ENCODE measurements at places on chromosomes 11 and 22.

DNA sequence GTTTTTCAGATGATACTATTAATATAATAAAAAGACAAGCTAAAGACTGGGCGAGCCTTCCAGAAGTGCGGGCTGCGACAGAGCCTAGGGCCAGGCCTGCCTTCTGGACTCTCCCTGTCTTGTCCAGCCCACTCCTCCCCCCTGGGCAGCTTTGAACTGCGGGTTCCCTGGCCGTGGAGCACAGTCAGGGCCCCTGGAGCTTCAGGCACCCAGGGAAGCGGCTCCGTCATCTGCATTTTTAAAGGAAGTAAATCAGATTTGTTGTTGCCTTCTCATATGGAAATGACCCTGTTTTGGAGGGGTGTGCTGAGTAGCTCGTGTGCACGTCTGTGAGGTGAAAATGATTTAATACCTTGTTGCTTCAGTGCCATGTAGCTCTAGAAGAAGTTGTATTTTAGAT lies 265.3 kb downstream of the TBC1D22A start:
- DNase-seq, result no peak

- no peak for DNase-seq
These were observed 1.3 kb upstream of the SLC25A45 start for GRCh38 chr11:65383778-65384177.

DNA sequence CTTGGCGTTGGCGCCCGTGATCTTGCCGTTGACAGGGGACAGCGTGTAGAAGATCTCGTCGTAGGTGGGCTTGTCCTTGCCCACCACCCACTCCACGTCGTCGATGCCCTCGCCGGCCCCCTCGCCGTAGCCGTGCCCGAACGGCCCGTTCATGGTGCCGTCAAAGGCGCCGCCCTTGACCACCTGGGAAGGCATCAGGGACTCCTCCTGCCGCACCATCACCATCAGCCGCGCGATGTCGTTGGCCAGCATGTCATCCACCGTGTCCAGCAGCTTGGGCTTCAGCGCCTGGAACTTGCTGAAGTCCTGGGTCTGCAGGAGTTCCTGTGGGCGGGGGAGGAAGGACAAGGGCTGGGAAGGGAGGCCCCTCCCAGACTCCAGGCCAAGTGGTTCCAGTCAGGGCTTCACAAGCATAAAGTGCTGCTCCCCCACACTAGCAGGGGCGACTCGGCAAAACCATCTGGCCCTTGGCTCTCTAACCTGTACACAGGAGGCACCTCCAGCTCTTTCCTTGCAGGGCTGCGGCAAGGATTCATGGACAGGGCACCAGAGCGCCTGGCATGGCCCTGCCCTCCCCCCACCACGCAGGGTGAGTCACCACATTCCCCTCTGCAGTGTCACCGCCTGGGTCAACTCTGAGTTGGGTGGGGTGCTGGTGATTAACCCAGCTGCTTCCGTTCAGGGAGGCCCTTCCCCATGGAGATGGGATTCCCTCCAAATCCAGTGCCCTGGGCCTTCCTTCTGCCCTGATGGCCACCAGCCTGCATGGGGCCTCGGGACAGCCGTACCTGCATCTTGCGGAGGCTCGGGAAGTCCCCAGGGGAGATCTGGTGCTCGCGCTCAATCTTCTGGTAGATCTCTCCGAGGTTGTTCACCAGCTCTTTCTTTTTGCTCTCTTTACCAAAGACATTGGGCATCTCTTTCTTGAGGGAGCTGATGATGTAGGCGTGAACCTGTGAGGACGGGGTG lies 10.4 kb upstream of the CDC42BPG start:
- no peak for DNase-seq

- DNase-seq, result peak; percentile 20
These were observed 14.4 kb downstream of the KCNJ5 start for GRCh38 chr11:128905345-128906184.

DNA sequence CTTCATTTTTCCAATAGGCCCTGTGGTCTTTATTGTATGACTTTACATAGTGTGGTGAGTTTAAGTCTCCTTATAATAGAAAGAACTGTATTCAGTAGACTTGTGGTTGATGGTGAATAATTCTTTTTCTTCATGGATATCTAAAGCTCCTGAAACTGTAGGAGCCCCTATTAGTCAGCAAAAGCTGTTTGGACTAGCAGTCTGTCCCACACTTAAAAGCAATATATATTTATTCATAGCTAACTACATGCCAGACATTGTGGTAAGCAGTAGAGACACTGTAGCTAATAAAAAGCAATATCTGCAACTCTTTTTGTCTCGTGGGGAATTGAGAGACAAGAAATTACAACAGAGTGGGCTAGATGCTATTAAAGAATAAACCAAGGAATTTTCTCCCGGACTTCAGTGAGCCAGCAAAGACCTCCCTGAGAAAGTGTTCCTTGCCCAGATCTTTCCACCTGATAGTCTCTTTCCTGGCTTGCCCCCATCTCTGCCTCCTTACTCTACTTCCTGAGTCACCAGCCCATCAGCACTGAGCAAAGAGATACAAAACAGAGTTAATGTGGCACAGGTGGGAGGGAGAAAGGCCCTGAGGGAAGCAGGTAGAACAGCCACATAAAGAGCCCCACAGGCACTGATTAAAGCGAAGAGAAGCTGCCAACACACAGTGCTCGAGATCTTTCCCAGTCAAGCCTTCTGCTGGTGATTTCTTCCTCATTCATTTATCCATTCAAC lies 1.4 kb upstream of the OR52W1 start:
- DNase-seq, result no peak

DNA sequence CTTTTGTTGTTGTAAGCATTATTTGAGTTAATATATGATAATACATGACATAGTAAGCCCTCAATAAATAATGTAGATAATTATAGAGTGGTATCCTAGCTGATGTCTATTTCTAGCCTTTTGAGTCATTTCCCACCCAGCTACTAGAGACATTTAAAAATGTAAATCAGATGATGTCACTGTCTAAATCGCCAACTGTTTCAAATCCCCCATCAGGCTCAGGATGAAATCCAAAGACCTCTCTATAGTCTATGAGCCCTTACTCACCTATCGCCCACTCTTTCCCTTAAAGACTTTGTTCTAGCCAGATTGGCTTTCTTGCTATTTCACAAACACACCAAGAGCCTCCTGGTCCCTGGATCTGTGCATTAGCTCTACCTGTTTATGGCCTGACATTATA lies 135.4 kb upstream of the PLET1 start:
- DNase-seq, result no peak

- DNase-seq, result no peak
These were observed 16.5 kb downstream of the CCND1 start for GRCh38 chr11:69657456-69657910.

GRCh38 chr11:61635304-61635703 lies 44.9 kb upstream of the DAGLA start:
- DNase-seq, result no peak

- no peak for DNase-seq
These were observed 7.9 kb upstream of the DTX4 start for GRCh38 chr11:59164028-59164427.

DNA sequence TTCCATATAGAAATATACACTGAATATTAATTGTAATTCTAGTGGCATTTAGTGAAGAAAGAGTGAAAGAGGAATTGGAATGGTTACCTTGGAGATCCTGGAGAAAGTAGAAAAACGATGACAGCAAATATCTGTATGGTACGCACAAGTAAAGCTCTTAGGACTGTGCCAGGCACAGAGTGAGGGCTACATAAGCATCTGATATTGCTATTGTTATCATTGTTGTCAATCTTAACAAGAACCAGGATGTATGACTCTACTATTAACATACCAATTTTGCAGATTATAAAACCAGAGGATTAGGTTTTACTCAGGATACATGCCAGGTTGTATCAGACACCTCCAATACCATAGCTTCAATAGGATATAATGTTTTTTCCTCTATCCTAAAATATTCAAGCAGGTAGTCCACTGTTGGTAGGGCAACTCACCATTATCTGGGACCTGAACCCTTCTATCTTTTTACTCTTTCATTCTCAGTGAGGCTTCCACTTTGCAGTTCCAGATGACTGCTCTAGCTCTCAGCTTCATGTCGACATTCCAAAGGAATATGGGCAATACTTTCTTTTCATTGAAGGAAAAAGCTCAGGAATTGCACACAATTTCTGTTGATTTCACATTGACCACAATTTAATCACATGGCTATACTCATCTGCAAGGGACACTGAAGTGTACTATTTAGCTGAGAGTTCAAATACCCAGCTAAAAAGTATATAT lies 73.2 kb downstream of the RAB38 start:
- DNase-seq, result no peak

- DNase-seq, result no peak
These were observed 317.6 kb upstream of the FAT3 start for GRCh38 chr11:91906871-91907624.

DNA sequence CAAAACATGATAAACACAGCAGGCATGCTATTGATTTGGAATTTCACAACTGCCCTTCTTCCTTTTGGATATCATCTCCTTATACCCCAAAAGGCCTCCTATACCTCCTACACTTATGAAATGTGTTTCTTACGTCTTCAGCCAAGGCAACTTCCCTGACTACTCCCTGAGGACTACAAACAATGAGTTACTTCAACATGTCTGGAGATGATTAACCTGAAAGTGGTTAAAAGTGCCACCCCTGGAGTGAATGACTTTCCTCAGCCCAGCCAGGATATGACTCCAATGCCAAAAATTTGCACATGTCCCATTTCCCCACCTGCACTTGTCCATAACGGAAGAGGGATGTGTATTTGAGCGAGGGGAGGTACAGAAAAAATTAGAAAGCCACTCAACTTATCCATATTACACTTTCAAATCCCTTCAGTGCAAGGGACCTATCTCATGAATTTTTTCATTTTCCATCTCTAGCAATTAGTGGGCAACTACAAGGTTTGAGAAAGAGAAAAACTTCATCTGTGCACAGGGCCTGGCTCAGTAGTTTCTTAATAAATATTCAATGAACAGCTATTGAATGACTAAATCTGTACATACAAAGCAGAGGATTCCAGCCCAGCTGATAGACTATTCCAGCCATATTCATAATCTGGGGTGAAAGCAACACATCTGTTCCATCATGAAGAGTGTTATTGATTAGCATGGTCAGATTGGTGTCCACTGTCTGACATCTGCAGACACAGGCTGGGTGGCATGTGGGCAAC lies 36.8 kb downstream of the KIRREL3 start:
- no peak for DNase-seq

DNA sequence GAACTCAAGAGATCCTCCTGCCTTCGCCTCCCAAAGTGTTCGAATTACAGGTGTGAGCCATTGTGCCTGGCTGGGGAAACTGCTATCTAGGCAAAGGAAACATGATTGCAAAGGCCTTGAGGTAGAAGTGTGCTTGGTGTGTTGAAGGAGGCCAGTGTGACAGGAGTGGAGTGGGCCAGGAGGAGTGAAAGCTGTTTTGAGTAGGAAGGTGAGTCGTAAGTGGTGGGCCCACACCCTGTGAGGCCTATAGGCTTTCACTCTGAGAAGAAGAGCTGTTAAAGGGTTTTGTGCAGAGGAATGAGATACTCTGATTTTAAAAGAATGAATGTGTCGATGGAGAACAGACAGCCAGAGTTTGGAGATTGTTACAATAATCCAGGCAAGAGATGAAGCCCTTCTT lies 43.4 kb downstream of the WEE1 start:
- DNase-seq, result no peak

DNA sequence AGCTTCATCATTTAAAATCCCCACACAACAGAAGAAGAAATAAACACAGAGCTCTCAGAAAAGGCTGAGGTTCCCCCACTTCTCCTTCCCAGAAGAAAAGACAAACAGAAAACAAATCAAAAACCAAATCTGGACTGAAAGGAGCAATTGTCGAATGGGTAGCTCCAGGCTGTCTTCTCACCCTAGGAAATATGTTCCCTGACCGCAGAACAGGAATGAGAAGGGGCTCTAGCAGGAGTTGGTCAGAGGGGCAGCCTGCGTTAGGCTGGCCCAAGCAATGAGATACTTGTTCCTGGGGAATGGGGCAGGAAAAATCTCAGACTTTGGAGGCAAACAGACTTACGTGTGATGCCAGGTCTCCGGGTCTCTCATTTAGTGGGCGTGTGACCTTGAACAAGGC lies 562.6 kb upstream of the CADM1 start:
- no peak for DNase-seq

- no peak for DNase-seq
These were observed 1.1 kb upstream of the SEPTIN5 start for GRCh38 chr22:19713245-19713644.

GRCh38 chr22:35431483-35432227 lies 31.7 kb downstream of the MCM5 start:
- no peak for DNase-seq

DNA sequence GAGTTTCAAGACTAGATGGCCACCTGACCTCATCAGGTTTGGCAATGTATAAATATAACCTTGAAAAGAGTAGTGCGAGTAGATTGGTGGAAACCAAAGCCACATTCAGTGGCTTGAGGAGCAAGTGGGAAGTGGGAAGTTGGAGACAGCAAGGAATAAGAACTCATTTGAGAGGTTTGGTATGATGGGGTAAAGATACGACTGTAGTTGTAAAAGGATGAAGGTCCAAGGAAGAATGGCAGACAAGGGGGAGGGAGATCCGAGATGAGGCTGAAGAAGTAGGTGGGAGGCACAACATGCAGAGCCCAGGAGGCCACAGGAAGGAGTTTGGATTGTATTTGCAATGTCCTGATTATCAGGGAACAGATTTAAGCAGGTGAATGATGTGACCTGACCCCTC lies 20.8 kb downstream of the RASSF10 start:
- DNase-seq, result no peak

GRCh38 chr22:50531546-50531961 lies 1.7 kb upstream of the TYMP start:
- DNase-seq, result peak; percentile 64

DNA sequence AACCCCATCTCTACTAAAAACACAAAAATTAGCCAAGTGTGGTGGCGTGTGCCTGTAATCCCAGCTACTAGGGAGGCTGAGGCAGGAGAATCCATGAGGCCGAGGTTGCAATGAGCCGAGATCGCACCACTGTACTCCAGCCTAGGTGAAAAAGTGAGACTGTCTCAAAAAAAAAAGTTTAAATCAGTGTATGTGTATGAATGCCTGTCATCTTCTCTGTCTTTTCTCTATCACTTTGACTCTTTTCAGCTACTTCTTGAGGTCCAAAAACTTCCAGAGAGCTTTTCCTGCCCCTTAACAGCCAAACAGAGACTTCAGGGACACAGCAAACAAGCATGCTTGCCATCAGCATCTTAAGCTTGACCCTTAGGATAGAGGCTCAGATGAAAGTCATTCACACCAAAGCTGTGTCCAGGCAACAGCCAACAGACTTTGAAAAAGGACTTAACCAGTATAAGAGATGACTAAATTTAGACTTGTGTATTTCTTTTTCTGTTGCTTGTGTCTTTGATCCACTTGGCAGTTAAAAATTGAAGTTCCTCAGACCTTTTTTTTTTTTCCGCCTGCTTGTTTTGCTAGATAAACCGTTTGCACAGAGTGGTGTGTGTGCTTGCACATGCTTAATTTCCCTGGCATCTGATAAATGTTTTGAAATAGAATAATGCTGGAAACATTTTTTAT lies 151.9 kb downstream of the DBX1 start:
- no peak for DNase-seq

GRCh38 chr11:66880496-66881450 lies 23.9 kb downstream of the LRFN4 start:
- DNase-seq, result no peak

DNA sequence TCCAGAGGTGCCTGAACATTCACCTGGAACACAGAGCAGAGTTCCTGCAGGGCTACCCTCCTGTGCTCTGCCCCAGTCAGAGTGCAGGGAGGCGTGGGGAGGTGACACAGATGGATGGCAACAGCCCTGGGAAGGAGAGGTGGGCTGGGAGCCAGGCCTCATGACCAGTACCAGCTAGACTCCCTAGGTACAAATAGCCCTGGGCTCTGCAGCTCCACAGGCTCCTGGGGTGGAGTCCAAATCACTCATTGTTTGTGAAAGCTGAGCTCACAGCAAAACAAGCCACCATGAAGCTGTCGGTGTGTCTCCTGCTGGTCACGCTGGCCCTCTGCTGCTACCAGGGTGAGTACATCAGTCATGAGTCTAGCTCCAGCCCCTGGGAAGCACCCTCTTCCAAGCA lies at the start of gene SCGB1D2:
TSS of gene SCGB1D2 (plus strand) at position 219 of the 400 bp plus-strand sequence. CDS start at position 288, 69 bp downstream.
- DNase-seq, result no peak

Data from activated T-cell treated with anti-CD3 and anti-CD28 coated beads for 4 hours (primary cell).